ENCODE measurements at places on chromosomes 5 and 9.

GRCh38 chr5:135263022-135263668, 135.9 kb downstream of the MACROH2A1 start:
- no peak for DNase-seq

DNA sequence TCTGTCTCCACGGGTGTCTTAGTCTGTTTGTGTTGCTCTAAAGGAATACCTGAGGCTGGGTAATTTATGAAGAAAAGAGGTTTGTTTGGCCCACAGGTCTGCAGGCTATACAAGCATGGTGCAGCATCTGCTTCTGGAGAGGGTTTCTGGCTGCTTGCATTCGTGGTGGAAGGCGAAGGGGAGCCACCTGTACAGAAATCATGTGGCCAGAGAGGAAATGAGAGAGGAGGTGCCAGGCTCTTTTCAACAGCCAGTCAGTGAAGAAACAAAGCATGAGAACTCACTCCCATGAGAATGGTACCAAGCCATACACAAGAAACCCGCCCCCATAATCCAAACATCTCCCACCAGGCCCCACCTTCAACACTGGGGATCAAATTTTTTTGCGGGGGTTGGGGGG, 53.4 kb downstream of the PFDN1 start:
- no peak for DNase-seq

DNA sequence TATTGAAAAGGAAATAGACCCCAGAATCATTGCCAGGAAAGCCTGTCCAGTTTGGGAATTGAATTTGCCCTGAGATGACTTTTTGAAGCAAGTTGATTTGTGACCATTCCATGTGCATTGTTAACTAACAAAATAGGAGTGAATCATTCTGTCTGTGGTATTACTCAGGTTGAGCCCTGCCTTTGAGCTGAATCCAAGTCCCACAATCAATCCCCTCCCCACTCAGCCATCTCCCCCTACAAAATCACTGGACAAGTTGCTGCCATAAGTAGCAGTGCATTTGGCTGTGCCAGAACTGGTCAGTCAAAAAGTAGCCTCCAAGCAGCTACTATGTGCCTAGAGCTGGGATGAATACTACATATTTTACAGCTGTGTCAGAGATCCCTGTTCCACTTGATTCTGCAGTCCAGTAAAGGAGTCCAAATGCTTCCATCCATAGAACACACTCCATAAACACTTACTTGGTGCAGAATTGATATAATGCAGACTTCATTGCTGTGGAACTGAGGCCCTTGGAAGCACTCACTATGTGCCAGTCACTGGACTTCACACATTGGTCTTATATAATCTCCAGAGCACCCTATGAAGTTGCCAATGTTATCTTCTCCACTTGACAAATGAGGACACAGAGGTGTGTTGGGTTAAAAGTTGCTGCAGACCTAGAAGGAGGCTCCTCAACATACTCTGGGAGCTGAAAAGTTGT, 96.1 kb downstream of the ZNF462 start:
- DNase-seq: no peak

DNA sequence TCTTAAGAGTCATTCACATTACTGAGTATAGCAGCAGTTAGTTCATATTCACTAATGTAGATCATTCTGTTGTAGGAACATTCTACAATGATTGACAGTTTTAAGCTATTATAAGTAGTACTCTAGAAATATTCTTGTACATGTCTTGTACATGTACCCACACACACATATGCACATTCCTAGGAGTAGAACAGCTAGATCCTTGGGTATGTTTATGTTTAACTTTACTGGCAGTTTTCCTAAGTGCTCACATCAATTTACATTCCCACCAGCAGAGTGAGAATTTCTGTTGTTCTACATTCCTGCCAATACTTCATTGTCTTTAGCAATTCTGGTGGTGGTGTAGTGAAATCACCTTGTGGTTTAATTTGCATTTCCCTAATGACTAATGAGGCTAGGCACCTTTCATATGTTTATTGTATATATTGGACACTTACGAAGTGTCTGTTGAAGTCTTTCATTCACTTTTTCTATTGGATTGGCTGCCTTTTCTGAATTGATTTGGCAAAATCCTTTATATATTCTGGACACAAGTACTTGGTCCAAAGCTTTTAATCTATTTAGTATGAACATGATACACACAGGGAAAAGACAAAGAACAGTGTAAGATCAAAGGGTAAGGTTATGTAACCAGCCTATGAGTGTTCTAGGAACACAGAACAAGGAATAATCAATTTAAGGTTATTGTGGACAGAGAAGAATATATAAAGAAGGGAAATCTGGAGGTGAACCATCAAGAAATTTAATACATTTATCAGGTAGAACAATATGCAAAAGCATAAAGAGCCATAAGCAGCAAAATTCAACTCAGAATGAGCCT, 95.6 kb downstream of the MLLT3 start:
- DNase-seq: no peak

GRCh38 chr5:154782812-154783592, 27.8 kb downstream of the LARP1 start:
- no peak for DNase-seq

GRCh38 chr5:94473936-94474335, 144.5 kb downstream of the KIAA0825 start:
- no peak for DNase-seq

GRCh38 chr5:137216976-137217598, 282.0 kb downstream of the SPOCK1 start:
- no peak for DNase-seq

- DNase-seq: no peak
These were observed 39.2 kb downstream of the PPIC start for GRCh38 chr5:122997294-122997693.

DNA sequence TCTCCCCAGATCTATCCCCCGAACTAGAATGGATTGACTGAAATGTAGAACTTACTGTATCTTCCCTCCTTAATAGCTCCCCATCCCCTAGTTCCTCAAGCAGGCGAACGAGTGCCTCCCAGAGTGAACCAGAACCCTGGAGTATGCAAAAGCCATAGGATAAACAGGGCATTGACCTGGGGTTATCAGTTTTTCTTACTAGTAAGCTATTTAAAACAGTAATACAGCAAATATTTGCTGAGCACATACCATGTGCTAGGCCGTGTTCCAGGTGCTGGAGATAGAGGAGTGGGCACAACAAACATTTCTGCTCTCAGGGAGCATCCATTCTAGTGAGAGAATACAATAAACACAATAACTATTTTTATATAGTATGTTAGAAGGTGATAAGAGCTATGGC, 1.8 kb downstream of the SKP2 start:
- no peak for DNase-seq

Data from activated T-helper 1 cell treated with Interleukin-2 at 50 U/mL for 16 hours (primary cell).